Spleen (tissue), 13 donors: ENCODE measurements at places on chromosomes 7 and 10. TPM values are rescaled to one million over a fixed set of nuclear protein-coding genes. Genes with fewer than 3 reads are reported as not detected.

DNA sequence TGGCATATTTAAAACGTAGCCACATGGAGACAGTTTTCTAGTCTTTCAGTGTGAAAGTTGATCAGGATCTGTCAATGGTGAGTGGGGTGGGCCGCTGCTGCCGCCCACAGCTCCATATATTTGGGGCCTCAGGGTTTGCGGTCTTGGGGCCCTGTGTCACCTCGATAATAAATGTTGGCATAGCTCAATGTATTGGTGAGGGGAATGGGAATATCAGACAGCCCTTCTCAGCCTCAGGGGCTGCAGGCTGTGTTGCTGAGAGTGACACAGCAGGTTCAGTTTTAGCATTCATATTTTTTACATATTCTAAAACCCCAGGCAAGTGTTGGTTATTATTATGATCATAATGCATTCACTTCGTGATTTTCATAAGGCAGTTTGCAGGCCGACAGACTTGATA, 5.3 kb downstream of the CDH23 start:
- no peak for DNase-seq

- DNase-seq = no peak
Measured at GRCh38 chr10:120657371-120657770, 193.8 kb upstream of the WDR11 start.

DNA sequence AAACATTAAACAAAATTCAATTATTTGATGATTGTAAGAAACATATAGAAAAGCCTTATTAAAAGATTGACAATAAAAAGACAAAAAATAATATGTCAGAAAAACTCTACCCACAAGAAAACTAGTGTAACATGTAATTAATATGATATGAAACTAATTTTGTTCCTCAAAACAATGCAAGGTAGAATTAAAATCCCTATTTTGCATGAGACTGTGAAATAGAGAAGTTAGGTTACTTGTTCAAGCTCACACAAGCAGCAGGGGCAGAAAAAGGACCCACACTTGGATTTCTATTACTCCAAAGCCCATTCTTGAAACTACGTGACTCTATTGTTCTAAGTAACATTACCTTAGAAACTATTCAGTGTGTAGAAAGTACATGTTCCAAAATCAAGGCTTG, 96.4 kb downstream of the KCNMA1 start:
- no peak for DNase-seq

DNA sequence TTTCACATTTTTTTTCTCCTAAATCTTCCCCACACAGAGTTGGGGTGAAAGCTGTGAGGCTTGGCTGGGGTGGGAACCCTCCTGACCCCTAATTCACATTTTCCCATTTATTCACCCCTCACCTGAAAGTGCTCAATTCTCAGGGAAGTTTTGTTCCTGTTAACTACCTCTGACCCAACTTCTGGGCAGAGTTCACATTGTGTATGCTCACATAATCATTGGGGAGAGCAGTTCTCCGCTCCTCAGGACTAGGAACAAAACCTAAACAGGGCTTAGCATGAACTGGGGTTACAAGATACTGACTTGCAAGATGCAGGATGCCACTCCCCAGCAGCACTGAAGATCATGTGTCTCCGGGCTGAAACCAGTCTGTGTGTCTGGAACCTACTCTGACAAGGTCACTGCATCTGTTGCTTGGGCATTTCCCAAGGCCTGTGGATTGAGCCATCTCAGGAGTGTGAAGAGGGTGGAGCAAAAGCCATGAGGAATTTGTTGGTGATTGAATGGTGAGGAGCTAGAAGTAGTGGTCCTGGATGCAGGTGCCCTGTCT, 258.1 kb upstream of the IGFBP3 start:
- DNase-seq = no peak

- DNase-seq = peak; percentile 36
Measured at GRCh38 chr7:45695249-45695995, 121.3 kb downstream of the ADCY1 start.

- no peak for DNase-seq
Measured at GRCh38 chr10:30186371-30186875, 127.0 kb upstream of the JCAD start.

DNA sequence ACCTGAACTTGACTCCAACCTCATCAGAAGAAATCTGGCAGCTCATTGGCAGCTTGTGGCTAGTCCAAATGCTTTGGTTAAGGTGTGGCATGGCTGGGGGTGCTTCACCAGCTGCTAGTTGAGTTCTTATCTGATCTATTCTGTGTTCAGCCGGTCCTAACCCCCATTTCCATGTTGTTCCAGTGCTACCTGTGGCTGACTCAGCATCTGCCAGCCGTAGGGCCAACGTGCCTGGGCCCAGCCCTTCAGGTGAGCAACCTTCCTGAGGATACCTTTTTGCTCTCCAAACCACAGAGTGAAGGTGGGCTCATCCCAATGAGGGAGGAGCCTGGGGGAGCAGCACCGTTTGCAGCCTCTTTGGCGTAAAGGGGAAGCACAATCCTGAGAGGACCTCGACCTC, 46.8 kb upstream of the C10orf120 start:
- no peak for DNase-seq

DNA sequence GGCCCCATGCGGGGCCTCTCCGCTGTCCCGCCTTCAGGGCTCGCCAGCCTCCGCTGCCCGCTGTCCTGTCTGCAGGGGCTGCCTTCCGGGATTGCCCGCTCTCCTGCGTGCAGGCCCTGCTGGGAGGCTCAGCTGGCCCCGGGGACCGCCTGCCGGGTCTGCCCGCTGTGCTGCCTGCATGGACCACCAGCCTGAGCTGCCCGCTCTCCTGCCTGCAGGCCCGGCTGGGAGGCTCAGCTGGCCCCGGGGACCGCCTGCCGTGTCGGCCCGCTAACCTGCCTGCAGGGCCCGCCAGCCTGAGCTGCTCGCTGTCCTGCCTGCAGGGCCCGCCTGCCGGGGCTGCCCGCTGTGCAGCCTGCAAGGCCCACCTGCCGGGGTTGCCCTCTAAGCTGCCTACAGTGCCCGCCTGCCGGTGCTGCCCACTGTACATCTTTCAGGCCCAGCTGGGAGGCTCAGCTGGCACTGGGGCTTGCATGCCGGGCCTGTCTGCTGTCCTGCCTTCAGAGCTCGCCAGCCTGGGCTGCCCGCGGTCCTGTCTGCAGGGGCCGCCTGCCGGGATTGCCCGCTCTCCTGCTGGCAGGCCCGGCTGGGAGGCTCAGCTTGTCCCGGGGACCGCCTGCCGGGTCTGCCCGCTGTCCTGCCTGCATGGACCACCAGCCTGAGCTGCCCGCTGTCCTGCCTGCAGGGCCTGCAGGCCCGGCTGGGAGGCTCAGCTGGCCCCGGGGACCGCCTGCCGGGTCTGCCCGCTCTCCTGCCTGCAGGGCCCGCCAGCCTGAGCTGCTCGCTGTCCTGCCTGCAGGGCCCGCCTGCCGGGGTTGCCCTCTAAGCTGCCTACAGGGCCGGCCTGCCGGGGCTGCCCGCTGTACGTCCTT, 165.1 kb downstream of the GLRX3 start:
- DNase-seq = peak; percentile 94

GRCh38 chr10:43355749-43356371, 15.6 kb upstream of the FXYD4 start:
- no peak for DNase-seq

DNA sequence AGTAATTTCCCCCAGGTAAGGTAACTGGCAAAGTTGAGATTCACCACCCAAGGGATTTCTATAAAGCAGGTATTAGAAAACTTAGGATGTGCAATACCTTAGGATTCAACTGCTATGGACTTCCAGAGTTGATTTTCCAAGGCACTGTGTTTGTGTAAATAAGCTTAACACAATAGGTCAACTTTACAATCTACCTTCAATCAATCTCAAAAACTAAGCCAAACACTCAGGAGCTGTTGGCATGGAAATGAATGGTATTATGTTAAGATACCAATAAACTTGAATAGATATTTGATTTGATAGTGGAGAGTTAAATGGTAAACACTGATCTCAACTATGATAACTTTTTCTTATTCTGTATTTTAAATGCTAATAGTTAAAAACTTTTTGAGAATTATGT, 762 bp upstream of the SEMA3E start:
- DNase-seq = no peak

DNA sequence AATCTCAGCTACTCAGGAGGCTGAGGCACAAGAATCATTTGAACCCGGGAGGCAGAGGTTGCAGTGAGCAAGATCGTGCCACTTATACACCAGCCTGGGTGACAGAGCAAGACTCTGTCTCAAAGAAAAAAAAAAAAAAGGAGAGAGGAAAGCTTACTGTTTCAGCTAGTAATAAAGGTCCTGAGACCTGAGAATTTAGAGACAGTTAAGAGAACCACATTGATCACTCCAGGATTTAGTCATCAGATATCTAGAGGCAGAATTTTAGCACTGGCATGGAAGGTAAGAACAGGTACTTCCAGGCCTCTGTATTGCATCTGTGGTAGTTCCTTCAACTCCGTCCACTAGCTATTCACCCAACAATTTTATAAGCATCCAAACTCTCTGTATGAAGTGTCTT, 7.8 kb downstream of the COG5 start:
- DNase-seq = no peak

- DNase-seq = no peak
Measured at GRCh38 chr10:105025092-105025491, 384.0 kb downstream of the SORCS3 start.

DNA sequence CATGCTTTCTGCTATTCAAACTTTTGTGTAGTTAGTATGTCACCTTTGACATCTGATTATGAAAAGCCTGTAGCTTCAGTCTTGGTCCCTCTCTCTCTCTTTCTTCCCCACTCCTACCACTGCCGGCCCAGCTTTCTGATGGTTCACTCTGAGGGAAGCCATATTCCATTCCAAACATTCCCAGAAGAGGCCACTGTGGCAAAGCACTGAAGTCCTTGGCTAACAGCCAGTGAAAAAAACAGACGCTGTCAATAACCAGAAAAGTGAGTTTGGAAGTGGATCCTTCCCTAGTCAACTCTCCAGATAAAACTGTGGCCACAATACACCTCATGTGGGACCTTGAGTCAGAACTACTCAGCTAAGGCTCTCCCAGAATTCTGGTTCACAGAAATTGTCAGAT, 950.7 kb upstream of the PHF14 start:
- DNase-seq = no peak

DNA sequence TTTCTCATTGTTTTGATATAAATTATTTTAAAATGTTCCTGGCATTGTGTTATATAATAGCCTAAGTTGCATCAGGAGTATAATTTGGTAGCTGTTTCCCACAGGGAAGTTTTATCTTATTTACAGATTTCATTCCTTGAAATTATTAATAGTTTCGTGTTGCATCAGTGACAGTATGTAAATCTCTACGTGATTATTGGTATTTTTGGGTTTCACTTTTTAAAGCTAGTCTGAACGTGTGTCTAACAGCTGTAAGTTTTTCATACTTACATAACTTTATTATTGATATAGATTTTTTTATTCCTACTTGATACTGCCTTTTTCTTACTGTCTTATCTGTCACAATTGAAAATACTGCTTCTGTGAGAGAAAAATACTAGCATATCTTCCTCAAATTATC, 167.9 kb downstream of the PHF14 start:
- no peak for DNase-seq

GRCh38 chr7:141624763-141625162, 73.6 kb downstream of the AGK start:
- no peak for DNase-seq

DNA sequence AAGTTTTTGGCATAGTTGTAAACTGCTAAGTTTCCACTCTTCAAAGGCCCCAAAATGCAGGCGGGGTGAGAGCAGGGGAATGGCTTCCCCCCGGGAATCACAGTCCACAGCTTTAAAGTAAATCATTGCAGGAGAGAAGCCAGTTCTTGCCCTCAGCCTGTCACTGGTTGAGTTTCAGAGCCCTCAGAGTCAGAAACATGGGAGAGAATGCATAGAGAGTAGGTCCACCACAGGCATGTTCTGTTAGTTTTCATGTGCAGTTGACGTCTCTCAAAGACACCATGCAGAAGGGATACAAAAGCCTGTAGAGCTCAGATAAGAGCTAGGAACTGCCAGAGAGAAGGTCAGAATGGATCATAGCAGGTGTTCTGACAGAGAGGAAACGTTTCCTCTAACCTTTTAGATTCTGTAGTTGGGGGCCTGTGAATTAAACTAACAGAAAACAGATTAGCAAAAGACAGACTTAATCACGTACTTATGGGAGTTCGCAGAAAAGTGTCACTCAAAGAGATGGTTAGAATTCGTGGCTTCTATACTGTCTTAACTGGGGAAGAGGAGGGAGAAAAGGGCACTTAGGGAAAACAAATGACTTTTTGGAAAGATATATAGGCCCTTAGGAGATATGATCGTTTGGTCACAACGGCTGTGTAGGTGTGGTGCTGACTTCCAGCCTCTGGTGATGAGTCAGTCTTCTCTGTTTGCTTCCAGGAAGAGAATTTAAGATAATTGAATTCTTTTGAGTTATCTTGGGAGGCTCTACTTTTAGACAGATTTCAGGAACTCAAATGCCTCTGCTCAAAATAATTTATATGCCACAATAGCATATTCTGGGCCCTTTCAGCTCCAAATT, 48.0 kb upstream of the MSRB2 start:
- DNase-seq = no peak

DNA sequence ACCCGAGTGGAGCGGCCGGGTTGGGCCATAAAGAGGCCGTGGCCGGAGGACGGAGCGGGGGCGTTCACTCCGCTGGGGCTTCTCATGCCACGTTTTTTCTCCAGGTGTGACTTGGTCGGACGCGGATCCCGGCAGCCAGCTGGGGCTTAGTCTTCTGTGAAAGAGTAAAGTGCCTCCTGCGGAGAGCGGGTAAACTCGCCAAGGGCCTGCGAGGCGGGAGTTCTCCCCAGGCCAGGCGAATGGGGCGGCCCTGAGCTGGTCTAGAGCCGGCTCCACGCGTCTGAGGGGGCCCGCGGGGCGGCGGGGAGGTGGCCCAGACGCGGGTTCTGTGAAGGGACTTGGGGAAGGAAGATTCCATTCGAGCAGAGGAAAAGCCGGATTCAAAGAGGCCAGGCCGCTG, 86.3 kb upstream of the VIPR2 start:
- DNase-seq = no peak

- DNase-seq = no peak
Measured at GRCh38 chr7:148264933-148265557, 325.5 kb upstream of the C7orf33 start.

Gene ELFN1
- total RNA-seq = 3.5 TPM

Gene TSPAN14
- total RNA-seq = 129 TPM

Gene HECTD2
- 7.4 TPM for total RNA-seq

Gene CC2D2B
- total RNA-seq = 3.3 TPM

Gene NEUROD6
- not detected for total RNA-seq

Gene HTR7
- total RNA-seq = 0.26 TPM

Gene DNAJC12
- 0.43 TPM for total RNA-seq

Gene PNLIPRP3
- not detected for total RNA-seq

Gene OR2A7
- total RNA-seq = 4.5 TPM

Gene MRPS33
- 24.8 TPM for total RNA-seq

Gene CALD1
- 309 TPM for total RNA-seq
